ENCODE measurements at places on chromosomes 4 and X. TPM values are rescaled to one million over a fixed set of nuclear protein-coding genes. Genes with fewer than 3 reads are reported as not detected.

DNA sequence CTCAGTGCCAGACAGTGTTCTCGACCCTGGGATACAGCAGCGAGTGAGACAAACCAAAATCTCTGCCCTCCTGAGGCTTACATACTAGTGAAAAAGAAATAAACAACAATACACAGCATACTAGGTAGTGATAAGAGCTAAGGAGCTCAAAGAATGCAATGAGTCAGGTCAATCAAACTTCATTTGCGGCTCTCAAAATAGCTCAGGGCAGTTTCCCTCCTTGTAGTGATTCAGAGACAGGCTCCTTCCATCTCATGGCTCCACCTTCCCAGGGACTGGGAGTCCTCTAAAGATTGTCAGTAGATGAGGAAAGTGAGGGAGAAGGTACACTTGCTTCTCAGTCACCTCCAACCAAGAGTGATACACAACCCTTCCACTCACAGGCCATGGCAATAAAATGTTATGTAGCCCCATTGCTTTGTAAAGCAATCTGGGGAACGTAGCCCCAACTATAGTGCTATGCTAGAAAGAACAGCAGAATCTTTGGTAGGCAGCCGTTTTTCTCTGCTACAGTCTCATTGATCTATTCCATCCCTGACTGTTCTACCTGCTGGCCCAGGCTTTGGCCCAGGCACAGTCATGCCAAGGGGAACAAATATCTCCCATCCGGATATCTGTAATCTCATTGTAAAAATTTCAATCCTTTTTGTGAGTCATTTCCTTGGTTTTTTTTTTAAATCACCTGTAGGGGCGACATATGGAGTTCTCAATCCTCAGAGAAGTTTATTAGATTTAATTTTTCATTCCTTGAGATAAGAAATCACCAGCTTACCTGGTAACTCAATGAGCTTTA lies 183.1 kb upstream of the S100G start:
- no peak for DNase-seq

GRCh38 chr4:140138428-140138827 lies 15.6 kb downstream of the MAML3 start:
- DNase-seq, result no peak

DNA sequence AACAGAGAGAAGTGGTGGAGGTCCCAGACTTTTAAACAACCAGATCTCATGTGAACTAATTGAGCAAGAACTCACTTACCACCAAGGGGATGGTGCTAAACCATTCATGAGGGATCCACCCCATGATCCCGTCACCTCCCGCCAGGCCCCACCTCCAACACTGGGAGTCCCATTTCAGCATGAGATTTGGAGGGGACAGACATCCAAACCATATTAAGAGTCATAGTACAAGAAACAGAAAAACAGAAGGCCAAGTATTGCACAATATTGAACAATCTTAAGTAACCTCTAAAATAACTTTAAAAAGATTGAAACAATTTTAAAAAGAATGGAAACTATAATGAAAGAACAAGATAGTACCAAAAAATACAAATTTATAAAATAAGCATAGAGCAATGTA lies 110.0 kb downstream of the CBR4 start:
- peak; percentile 66 for DNase-seq

DNA sequence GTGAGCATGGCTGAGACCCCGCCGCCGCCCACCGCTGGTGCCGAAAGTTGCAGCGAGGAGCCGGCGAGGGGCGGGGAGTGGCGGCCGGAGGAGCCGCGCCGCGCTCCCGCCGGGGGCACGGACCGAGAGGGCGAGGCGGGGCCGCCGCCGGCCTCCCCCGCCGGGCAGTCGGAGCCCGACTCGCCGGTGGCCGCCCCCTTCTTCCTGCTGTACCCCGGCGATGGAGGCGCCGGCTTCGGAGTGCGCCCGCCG lies 16.5 kb downstream of the UTP3 start:
- no peak for DNase-seq

- no peak for DNase-seq
Measured at GRCh38 chrX:125654501-125654900, 334.8 kb downstream of the TEX13C start.

DNA sequence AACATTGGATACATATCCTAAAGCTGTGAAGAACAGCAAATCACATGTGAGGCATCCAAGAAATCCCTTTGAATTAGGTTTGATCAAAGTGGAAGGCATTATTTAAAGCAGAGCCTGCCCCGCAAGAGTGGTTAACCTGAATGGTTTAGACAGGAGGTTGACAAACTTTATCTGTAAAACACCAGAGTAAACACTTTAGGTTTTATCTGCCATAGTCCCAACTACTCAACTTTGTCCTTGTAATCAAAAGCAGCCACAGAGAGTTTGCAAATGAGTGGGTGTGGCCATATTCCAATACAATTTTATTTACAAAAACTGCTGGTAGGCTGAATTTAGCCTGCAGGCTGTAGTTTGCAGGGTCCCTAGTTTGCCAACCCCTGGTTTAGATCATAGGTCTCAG lies 25.2 kb upstream of the FGFBP2 start:
- no peak for DNase-seq

GRCh38 chr4:91035276-91035675 lies 908.1 kb downstream of the CCSER1 start:
- DNase-seq, result peak; percentile 2

DNA sequence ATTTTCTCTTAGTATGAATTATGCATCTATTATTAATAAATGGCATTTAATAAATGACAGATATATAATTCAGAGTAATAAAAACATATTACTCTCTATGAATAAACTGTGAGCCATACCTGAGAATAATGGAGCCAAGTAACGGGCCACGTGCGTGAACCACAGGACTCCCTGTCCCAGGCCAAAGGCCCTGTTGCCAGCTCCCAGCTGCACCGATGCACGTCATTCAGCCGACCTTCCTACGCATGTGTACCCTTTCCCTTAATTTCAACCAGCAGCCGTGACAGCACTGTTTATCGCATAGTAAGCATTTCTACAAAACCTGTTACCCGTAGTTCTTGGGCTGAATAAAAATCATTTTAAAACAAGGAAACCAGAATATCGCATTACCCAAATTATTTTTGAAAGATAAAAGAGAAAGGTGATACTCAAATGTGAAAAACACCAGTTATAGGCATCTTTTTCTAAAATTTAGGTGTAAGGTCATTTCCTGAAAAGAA lies 827.2 kb upstream of the FRG1 start:
- DNase-seq, result no peak

GRCh38 chrX:121258545-121258944 lies 211.1 kb downstream of the GLUD2 start:
- DNase-seq, result no peak

- peak; percentile 59 for DNase-seq
Measured at GRCh38 chr4:52091801-52092200, 40.7 kb downstream of the SPATA18 start.

GRCh38 chrX:1491851-1492349 lies 39.2 kb upstream of the ASMTL start:
- DNase-seq, result no peak

GRCh38 chrX:55794405-55794804 lies 76.9 kb downstream of the RRAGB start:
- DNase-seq, result no peak

DNA sequence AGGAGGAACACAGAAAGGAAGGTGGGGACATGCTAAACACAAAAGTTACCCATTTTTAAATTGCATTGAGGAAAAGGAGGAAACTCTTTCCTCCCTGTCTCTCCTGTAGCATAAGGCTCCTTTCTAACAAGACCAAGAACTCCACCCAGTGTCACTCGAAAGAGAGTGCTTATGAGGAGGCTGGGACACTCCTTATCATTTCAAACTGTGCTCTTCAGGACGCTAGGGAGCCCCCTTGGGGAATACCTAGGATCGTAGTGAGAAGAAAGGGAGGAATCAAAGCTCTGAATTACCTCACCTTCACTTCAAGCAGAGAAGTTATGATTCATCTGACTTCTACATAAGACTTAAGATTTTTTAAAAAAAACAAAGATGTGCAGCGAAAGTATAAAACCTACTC lies 65.5 kb downstream of the F9 start:
- DNase-seq, result no peak

DNA sequence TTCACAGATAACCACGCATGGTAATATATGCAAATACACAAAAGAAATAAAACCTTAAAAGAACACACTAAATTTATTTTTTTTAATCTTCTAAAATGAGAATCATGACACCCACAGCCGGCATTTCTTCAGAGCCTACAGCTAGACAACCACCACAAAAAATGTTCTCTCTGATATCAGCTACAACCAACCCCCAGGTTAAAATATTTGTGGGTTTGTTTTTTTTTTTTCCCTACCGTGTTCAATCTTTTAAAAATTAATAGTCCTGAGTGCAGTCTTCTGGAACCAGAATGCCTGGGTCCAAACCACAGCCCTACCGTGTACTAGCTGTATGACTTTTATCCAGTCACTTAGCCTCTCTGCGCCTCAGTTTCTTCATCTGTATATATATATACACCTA lies 36.0 kb downstream of the MAML3 start:
- DNase-seq, result peak; percentile 64

- DNase-seq, result peak; percentile 62
Measured at GRCh38 chrX:33207056-33207455, 4.3 kb downstream of the DMD start.

DNA sequence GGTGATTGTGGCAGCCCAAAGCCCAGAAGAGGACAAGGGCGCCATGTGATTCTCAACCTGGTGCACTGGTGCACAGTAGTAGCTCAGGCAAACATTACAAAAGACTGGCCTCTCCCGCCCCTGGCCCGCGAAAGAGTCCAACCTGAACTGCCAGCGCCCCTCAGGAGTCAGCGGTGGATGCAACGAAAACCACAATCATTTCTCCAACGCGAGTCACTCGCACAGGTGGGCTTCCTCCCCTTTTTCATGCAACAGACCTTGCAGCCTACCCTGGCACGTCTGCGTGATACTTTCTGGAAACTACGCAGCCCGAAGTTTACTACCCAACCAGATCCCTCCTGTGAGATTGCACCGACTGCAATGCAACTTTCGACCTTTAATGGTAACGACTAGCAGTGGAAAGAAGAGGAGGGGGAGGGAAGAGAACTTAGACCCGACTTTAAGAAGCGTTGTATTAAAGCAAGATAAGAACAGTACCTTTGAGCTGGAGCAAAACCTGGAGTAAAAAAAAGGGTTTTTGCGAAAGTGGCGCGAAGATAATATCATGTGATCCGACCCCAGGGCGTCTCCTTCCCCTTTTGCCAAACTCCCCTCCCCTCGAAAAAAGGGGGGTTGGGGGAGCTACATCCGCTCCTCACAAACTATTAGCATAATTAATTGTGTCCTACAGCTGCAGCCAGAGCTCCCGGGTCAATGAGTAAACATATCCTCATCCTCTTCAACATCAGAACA lies 63.3 kb upstream of the CCDC160 start:
- DNase-seq, result no peak

- peak; percentile 58 for DNase-seq
Measured at GRCh38 chr4:47167081-47168035, 136.0 kb downstream of the GABRB1 start.

- peak; percentile 3 for DNase-seq
Measured at GRCh38 chr4:11914406-11914805, 485.7 kb upstream of the HS3ST1 start.

DNA sequence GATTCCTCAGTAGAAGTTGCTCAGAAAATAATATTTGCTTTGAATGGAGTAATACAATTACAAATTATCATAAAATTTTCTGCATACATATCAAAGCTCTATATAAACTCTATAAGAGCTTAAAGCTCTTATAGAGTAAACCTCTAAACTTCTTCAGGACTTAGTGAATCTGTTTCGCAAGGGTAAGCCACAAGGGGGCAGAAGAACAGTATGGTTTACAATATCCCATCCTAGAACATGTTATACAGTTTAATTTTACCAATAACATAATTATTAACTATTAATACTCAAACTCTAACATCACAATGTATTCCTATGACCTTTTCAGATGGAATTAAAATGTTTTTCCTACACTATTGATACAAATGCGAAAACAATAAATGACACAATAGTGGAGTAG lies 33.8 kb upstream of the SPANXN1 start:
- DNase-seq, result no peak

FAM120C gene
- 6.9 TPM for total RNA-seq

SHROOM2 gene
- total RNA-seq, result under 0.01 TPM

CNKSR2 gene
- total RNA-seq, result 0.33 TPM

VCX3B gene
- total RNA-seq, result not detected

HS3ST1 gene
- not detected for total RNA-seq

RASSF6 gene
- total RNA-seq, result not detected

NSUN7 gene
- total RNA-seq, result 0.51 TPM

CHRDL1 gene
- 9.0 TPM for total RNA-seq

ANOS1 gene
- total RNA-seq, result under 0.01 TPM

SOWAHB gene
- under 0.01 TPM for total RNA-seq

NWD2 gene
- not detected for total RNA-seq

SOD3 gene
- 34.8 TPM for total RNA-seq

Data from fibroblast of lung (primary cell).